ENCODE measurements at places on chromosomes 16 and 17.
A peak's percentile ranks its signal among the peaks of the same experiment; 100 is the strongest.

DNA sequence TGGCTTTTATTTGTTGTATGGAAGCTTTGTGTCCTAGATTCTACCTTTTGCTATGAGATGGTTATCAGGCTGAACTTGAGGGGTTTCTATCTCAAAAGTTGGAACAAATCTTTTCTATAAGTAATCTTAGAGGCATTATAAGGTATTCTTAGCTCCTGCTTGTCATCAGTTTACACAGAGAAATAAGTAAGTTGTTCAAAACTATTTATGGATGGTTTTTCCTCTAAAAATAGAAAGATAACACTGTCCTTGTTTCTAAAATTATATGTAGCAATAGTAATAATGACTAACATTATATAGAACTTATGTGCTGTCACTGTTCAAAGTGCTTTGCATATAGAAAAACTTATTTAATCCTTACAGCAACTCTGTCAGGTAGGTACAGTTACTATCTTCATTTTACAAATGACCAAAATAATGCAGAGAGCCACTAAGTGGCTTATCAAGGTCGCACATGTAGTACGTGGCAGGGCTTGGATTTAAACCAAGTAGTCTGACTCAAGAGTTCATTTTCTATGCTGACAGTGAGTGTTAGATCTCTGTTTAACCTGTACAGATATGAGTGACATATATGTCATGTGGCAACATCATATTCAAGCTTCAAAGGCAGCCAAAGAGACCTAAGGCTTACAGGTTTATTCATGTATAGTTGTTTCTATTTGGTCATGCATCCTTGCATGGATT lies 59.0 kb downstream of the PHKB start:
- no peak for DNase-seq

- no peak for DNase-seq
These were observed 140.2 kb downstream of the PITPNC1 start for GRCh38 chr17:67517325-67517724.

DNA sequence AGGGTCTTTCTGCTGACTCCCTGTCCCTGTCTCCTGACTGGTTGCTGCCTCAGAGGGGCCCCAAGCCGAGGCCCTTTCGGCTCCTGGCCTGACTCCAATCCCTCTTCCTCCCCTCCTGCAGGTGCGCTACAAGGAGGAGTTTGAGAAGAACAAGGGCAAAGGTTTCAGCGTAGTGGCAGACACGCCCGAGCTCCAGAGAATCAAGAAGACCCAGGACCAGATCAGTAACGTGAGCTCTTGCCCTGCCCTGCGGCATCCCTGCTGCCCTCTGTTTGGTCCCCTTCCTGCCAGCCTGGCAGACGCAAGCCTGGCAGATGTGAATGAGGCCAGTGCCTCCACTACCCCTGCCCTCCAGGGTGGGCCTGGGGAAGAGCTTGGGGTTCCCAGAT lies 27.1 kb upstream of the LASP1NB start:
- DNase-seq, result no peak

GRCh38 chr17:42578282-42578869 lies 847 bp upstream of the PSMC3IP start:
- DNase-seq, result peak; percentile 74

GRCh38 chr16:48602356-48603014 lies 7.5 kb downstream of the N4BP1 start:
- no peak for DNase-seq

- DNase-seq, result no peak
These were observed 7.8 kb downstream of the MEFV start for GRCh38 chr16:3248596-3248995.

Measured in fibroblast of skin of right biceps (primary cell).